ENCODE measurements at places on chromosomes 16 and 17. TPM values are rescaled to one million over a fixed set of nuclear protein-coding genes. Genes with fewer than 3 reads are reported as not detected.

Gene PFN1
- 349 TPM for total RNA-seq

DNA sequence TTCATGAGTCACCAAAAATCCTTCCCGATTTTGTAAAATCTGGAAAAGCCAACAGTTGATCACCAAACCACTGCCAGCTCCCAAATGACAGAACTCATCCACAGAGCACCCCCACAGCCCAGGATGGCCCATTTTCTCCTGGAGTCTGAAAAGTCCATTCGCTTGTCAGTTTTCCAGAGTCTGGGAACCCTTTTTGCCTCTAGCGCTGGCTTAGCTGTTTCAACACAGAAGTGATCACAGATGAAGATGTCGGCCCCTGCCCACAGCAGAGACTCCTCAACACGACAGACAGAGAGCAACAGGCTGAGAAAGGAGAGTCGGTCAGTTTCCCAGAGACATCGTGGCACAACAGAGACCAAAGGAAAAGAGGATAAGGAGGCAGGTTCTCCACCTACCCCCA is 66.4 kb downstream of the NXN start:
- DNase-seq: no peak

DNA sequence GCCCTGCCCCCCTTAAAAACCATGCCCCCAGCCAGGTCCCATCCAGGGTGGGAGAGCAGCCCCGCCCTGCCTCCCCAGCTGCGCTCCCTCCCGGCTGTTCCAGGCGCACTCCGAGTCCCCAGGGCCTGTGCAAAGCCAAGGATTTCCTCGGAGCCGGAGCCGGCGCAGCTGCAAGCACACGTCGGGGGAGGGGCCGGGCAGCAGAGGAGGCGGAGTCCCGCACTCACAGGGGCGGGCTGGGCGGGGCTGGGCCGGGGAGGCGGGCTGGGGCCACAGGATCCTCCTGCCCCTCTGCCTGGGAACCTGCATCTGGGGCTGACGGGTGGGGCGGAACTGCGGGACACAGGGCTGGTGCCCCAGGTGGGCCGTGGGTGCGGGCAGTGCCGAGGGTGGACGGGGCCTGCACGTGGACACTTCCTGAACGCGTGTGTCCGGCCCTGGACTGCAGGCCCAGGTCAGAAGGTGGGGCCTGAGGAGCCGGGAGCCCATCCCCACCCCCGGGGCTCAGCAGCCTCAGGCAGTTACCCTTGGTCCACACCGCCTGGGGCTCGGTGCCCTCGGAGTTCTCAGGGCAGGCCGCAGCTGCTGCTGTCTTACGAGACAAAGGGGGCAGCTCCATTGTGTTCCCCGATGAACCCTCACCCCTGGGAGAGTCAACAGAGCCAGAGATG is 24.0 kb upstream of the SSTR5 start:
- DNase-seq: no peak

GRCh38 chr17:7177954-7178477 is 1.2 kb downstream of the ASGR1 start:
- no peak for DNase-seq

DNA sequence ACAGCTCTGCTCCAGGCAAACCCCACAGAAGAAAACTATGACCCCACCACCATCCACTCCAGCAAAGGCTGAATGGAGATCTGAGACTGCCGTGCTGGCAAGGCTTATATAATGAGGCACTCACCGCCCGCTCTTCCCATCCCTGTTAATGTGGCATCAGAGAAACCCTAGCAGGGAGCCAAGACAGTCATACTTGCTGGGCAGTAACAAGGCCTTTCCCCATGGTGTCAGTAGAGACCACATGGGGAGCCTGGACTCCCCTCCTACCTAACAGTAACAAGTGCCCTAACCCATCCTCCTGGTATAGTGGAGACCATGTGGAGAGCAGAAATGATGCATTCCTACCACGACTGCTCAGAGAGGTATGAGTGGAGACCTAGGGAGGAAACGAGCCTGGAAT is 235.2 kb downstream of the C16orf78 start:
- DNase-seq: no peak

DNA sequence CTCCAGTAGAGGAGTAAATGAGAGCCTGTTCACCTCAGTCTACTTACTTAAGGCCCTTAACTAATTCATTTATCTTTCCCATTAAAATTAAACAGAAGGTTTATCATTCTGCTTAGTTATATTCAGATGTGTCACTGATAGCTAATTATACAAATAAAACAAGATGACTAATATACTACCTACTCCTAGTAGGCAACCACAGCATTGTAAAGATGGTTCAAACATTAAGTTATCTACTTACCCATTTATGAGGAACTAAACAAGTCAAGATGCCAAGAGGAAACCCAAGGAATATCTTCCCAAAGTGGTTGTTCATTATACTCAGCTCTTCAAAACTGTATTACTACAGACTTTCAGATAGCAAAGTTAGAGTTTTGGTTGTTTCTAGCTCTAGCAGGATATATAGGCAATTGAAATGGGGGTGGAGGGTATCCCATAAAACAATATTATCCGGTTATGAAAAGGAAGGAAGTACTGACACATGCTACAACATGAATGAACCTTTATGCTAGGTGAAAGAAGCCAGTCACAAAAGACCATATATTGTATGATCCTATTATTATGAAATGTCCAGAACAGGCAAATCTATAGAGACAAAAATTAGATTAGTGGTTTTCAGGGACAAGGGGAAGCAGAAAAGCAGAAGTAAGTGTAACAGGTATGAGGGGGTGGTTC is 56.5 kb downstream of the SPAG9 start:
- no peak for DNase-seq

- DNase-seq: no peak
Observed at GRCh38 chr17:73342050-73342522, 30.3 kb upstream of the CDC42EP4 start.

Gene ADAP2
- total RNA-seq: 1.1 TPM

Gene WBP2
- total RNA-seq: 114 TPM

Gene CHST4
- not detected for total RNA-seq

Gene CEP295NL
- 2.6 TPM for total RNA-seq

Gene USP7
- 268 TPM for total RNA-seq

DNA sequence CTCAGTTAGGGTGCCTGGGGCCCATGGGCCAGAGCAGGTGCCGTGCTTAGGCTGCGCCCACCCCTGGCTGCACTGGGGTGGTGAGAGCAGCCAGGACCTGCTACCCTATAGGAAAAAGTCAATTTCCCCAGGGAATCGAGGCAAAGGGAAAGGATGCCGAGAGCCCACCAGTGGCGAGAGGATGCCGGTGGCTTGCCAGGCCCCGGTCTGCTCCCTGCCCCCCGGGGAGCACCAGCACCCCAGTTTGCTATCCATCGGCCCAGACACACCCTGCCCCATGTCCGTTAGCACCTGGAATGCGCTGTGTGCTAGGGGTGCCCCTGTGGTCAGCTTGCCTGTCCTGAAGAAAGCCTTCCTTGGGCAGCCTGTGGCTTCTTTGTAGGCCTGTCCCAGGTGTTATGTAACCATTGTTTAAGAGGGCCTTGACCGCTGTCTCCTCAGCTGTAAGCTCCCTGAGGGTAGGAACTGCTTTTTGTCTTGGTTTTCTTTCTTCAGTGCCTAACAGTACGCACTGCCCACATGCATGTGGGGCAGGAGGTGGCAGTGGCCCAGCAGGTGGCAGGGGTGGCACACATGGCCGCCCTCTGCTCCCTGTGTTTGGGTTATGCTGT is 40.8 kb downstream of the NT5M start:
- no peak for DNase-seq

DNA sequence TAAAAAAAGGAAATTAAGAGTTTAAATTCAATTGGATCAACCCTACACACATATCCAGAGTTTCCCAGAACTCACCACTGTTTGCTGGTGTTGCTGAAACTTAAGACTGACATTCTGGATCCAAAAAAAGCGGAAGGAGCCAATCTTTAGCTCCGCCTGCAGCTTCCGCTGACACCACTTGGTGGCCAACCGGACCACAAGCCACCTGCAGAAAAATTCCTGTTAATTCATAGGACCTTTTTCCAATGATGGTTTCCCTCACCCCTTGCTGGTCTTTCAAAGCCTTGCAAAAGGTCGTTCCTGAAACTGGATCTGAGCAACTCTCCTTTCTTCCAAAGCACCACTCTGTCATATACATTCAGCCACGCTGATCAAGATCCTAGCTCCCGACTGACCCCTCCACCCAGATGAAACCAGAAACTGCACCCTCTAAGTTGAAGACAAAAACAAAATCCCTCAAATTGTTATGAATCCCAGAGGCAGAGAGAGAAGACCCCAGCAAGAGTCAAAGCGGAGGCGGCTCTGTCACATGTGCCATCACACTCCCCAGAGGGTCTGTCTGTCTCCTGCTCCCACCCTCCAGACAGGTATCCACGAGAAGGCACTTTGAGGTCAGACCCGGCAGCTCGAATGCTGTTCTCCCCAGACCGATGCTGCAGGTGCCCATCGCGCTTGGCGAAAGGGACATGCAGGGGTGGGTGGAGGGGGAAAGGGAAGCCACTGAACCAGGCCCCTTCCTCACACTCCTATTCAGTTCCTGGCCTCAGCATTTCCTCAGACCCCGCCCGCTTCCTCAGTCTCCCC is 773 bp downstream of the BLTP2 start:
- no peak for DNase-seq

GRCh38 chr17:77571155-77571981 is 387.1 kb upstream of the TNRC6C start:
- peak; percentile 6 for DNase-seq

Gene DOC2B
- 0.08 TPM for total RNA-seq

GRCh38 chr17:1693339-1693738 is 8.7 kb upstream of the PRPF8 start:
- no peak for DNase-seq

DNA sequence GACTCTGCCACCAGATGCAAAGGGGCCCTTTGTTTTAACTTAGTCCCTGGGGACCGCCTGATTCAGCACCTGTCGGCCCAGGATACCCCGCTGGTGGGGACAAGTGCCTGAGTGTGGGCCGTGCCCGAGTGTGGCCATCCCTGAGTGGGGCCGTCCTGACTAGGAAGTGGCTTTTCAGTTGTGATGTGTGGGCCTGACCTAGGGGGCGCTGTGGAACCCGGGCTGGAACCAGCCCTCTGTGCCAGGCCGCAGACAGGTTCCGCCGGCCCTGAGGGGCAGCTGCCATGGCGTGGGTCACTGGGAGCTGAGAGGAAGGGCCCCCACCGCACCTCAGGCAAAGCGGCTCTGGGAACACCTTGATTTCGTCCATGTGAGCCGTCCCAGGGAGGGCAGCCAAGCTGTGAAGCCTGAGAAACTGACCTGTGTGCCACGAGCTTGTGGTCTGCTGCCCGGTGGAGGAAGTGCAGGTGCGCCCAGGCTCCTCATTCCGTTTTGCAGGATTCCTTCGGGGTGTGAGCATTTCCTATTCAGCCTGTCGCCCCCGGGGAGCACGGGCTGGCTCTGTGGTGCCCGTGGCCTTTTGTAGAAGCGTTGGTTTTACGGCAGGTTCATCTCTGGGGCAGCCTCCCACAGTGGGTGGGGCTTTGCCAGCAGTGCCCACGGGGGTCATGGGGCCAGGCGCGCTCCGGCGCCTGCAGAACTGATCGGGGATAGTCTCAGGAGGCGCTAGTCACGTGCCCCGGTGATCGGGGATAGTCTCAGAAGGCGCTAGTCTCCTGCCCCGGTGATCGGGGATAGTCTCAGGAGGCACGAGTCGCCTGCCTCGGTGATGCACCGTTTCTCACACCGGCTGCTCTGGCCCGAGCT is 5.3 kb downstream of the RPL13 start:
- DNase-seq: peak; percentile 57

GRCh38 chr16:48156790-48157209 is 1.0 kb upstream of the ABCC12 start:
- peak; percentile 75 for DNase-seq

- no peak for DNase-seq
Observed at GRCh38 chr17:18932360-18933055, 19.5 kb upstream of the SLC5A10 start.

DNA sequence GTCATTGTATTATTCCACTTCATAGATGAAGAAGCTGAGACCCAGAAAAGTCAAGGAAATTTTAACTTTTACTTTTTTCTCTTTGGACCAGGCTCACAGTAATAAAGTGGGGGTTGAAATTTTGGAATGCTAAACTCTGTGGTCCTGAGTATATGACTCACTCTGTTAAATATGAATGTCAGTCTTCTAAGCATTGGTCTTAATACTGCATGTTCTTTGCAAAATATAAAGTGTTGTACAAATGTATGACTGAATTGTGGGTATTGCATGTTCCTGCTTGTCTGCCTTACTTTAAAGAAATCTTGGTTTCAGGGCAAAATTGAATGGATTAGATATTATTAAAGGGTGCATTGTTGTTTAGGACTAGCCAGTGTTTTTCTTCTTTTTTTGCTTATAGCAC is 950.8 kb upstream of the GOT2 start:
- DNase-seq: no peak

- DNase-seq: peak; percentile 13
Observed at GRCh38 chr16:67490335-67491096, 7.2 kb upstream of the AGRP start.

- DNase-seq: no peak
Observed at GRCh38 chr16:363766-364490, 6.4 kb downstream of the MRPL28 start.

- no peak for DNase-seq
Observed at GRCh38 chr17:32739722-32740121, 137.2 kb downstream of the MYO1D start.

DNA sequence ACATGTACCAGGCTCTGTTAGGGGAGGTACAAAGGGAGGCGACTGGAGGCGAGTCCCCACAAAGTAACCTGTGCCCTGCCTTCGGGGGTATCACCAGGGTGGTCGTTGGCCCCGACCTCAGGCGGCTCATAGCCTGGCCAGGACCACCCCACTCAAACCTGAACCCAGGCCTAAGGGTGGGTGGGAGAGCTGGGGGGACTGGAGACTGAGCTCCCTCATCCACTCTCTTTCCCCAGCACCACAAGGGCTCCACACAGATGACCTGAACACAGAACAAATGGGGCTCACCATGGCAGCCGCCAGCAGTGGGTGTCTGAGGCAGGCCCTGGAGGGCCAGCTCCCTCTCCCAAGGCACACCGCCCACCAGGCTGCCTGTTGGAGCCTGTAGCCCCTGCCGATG is 120.6 kb upstream of the TNRC6C start:
- DNase-seq: no peak

Gene PRSS53
- 3.5 TPM for total RNA-seq

- no peak for DNase-seq
Observed at GRCh38 chr16:293043-293775, 10.2 kb downstream of the PDIA2 start.

Gene ORC6
- 3.8 TPM for total RNA-seq

Measured in CD4-positive, alpha-beta T cell (primary cell).